ENCODE measurements at places on chromosomes 4 and X.
A peak's percentile ranks its signal among the peaks of the same experiment; 100 is the strongest.

DNA sequence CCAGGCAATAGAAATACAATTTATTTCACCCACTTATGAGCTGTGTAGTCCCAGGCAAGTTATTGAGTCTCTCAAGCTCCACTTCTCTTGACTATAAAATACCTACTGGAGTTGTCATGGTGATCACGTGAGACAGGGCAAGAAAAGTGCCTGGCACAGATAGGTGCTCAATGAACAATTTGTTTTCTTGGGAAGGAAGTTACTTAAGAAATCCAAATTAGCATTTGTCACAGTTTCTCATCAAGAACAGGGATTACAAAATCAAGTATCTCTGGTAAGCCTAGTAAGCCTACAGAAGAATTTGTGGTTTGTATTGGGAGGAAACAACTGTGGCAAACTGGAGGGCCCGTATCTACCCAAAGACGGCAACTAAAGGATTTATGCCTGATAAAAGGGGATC, 37.5 kb upstream of the RASGEF1B start:
- no peak for DNase-seq

- no peak for DNase-seq
These were observed 22.5 kb downstream of the ELF2 start for GRCh38 chr4:139154538-139154937.

DNA sequence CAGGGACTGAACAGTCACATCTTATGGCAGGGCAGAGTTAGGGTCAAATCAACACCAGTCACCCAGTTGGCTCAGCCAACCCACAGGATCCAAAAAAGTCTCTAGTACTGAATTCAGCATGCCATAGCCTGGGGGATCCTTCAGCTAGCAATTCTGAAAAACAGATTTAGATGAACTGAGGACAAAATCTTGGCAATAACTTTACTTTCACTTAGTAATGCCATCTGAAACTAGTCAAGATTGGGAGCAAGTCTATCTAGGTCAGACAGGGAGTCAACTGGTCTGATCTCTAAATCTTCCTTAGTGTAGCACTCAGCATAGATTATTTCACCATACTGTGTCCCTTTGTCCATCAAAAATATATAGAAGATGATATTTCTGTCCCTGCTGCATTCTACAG, 76.0 kb downstream of the HHIP start:
- no peak for DNase-seq

DNA sequence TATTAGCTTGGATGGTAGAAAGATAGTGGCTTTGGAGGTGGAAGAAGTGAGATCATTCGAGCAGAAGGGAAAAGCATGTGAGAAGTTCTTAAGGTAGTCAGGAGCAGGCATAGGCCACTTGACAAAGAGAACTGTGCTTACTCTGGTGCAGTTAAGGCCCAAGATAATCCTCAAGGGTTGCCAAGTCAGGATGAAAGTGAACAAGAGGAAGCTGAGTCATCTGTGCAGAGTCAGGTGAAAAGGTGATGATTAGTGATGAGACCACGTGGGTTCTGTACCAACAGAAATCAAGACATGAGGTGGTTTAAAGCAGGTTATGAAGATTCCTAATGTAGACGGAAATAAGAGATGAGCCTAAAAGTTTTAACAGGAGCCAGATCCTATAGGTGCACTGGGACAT, 369.8 kb downstream of the DTHD1 start:
- no peak for DNase-seq

GRCh38 chr4:108793415-108793814, 30.6 kb upstream of the ETNPPL start:
- DNase-seq: no peak

- DNase-seq: no peak
These were observed 151.2 kb downstream of the NAA11 start for GRCh38 chr4:79174490-79175252.

- no peak for DNase-seq
These were observed 213.4 kb downstream of the SPCS3 start for GRCh38 chr4:176533159-176533558.

GRCh38 chr4:176223561-176223960, 28.2 kb upstream of the SPATA4 start:
- DNase-seq: no peak

DNA sequence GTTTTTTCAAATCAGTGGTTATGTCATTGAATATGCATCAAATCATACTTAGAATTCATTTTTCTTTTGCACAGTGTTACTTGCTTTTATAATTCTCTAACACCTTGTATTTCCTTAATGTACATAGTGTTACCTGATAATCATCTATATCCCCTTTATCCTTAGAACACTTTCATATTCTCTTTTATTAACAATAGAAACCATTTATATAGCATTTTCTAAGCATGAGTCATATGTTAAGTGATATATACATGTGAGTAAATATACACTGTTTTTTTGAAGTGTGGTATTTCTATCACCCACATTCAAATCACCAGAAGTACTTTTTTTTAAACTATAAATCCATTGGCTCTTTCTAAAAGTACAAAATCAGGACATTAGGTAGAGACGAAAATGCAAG, 15.3 kb downstream of the EPHA5 start:
- no peak for DNase-seq

GRCh38 chrX:119760026-119760877, 1.9 kb downstream of the SOWAHD start:
- no peak for DNase-seq

- DNase-seq: no peak
These were observed 67.0 kb downstream of the AASDH start for GRCh38 chr4:56320293-56320692.

DNA sequence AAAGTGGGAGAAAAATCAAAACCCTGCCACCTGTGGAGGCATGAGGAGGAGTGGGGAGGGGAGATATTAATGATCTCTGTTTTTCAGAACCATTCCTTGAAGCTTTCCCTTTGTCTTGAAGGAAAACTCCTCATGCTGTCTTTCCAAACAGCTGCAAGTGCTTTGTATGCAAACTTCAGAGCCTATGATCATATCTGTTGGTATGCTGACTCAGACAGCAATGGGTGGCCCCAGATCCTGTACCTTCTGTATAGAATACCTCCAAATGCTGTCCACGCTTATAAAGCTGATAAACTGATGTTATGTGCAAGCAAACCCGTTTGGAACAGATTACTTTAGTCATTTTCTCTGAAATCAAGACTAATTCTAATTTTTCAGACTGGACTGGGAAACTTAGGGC, 31.9 kb downstream of the BMP15 start:
- DNase-seq: no peak

DNA sequence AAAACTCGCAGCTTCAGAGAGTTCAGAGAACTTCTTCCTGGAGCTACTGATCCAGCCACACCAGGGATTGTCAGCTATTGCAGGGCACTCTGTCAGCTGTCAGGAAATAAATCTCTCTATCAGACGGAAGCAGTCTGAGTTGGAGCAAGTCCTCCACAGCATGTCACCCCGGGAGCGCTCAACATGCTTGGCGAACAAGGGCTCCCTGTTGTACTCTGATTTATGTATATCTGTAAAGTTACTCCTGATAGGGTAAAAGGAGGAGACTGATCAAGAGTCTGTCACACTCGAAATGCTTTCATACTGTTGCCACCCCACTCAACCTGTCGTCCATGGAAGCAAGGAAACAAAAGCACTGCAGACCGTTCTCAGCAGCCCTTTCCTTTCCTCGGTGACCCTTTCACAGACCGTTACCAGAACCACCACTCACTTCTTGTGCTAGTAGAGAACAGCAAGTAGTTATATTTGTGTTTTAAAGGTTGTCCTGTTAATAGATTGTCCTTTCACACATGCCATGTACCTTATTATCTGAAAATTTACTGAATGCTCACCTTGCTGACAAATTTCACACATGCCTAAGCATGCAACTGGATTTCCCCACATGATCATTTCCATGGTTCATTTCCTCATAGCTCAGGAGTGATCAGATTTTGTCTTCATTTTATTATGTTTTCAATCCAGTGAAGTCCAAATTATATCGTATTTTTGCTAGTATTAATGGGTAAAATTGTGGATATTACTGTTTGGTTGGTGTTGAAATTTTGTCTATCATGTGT, 2108.9 kb upstream of the TENM3 start:
- no peak for DNase-seq

GRCh38 chr4:95556207-95556859, 7.6 kb upstream of the UNC5C start:
- DNase-seq: no peak

DNA sequence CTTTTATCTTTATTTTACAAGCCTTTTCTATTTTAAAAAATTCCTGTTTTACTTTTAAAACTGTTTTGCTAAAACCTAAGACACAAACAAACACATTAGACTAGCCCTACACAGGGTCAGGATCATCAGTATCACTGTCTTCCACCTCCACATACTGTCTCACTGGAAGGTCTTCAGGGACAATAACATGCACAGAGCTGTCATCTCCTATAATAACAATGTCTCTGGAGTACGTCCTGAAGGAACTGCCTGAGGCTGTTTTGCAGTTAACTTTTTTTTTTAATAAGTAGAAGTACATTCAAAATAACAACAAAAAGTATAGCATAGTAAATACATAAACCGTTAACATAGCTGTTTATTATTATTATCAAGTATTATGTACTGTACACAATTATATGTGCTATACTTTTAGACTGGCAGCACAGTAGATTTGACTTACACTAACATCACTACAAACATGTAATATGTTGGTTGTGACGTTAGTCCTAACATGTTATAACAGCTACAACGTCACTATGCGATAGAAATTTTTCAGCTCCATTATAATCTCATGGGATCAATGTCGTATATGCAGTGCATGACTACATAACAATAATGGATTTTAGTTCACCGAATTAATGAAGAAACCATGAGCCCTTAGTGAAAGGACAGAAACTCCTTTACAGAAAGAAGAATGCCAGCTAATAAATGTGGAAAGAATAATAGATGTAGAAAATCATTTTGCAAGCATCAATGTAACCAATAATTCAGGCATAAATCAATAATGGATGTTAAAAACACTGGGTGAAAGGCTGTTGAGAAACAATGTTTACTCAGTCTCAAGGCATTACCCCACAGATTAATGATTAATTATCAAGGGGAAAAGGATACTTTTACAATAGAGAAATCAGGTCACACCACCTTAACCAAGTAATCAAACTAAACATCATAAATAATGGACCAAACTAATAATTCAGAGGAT, 49.2 kb downstream of the FBXW7 start:
- no peak for DNase-seq

GRCh38 chr4:38138363-38138762, 178.2 kb downstream of the PTTG2 start:
- DNase-seq: no peak

GRCh38 chr4:105182211-105182610, 35.5 kb downstream of the TET2 start:
- no peak for DNase-seq

- DNase-seq: no peak
These were observed 1081.9 kb downstream of the FAT4 start for GRCh38 chr4:126396703-126397102.

DNA sequence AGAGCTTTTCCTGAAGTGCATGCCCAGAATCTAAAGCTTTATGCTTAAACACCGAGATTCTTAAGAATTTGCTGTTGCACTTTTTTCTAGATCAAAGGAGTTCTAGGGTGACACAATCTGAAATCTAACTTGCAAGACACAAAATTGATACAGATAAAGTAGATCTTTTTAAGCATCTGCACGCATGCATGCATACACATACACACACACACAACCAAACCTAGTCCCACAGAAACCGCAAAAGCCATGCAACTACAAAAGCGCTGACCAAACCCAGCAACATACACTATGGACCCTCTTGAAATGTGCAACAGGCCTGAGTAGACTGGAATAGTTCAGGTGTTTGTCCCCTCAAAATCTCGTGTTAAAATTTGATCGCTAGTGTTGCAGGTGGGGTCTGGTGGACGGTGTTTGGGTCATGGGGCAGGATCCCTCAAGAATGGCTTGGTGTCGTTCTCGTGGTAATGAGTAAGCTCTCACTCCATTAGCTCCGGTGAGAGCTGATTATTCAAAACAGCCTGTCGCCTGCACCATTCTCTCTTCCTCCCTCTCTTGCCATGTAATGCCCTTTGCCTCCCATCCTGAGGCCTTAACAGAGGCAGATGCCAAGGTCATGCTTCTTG, 52.7 kb downstream of the IRF2 start:
- DNase-seq: no peak

- DNase-seq: no peak
These were observed 19.1 kb downstream of the STARD8 start for GRCh38 chrX:68666580-68666979.

- DNase-seq: no peak
These were observed 237.6 kb downstream of the AFAP1 start for GRCh38 chr4:7701866-7702649.

DNA sequence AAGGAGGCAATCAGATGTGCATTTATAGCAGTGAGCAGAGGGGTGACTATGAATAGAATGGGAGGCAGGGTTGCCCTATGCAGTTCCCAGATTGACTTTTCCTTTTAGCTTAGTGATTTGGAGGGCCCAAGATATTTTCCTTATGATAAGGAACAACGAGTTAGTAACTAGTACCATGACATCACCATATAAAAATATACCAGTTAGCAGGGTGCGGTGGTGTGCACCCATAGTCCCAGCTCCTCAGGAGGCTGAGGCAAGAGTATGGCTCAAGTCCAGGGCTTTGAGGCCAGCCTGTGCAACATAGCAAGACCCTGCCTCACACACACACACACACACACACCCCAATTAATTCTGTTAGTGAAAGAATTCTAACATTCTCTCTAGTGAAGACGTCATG, 53.0 kb downstream of the IL13RA2 start:
- no peak for DNase-seq

- no peak for DNase-seq
These were observed 58.9 kb downstream of the HOPX start for GRCh38 chr4:56622176-56622575.

GRCh38 chrX:137915466-137915865, 349.5 kb downstream of the ZIC3 start:
- DNase-seq: peak; percentile 50

- no peak for DNase-seq
These were observed 36.0 kb upstream of the GABRA2 start for GRCh38 chr4:46425775-46426400.

DNA sequence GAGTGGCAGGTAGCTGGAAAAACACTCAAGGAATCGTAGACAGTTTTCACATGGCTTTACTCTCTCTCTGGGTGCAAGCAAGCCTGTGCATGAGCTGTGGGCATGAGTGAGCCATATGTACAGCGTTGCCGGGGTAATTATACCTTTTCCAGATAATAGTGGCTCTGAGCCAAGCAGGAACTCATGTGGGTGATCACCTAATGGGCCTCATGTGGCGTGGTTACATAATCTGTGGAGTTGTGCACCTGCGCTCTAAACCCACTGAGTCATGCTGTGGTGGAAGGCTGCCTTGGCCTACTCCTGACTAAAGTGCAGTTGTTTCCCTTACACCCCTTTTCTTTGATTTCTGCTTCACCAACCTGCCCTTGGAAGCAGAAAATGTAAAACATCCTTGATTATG, 1564.5 kb upstream of the PCDH10 start:
- DNase-seq: peak; percentile 73

- no peak for DNase-seq
These were observed 164.8 kb upstream of the RPS6KA3 start for GRCh38 chrX:20431486-20431885.

GRCh38 chr4:177293208-177294033, 16.3 kb upstream of the NEIL3 start:
- DNase-seq: no peak

- DNase-seq: no peak
These were observed 99.8 kb downstream of the PJA1 start for GRCh38 chrX:69065451-69065850.

Measured in NCI-H2171 (cell line).